Activated T-cell treated with anti-CD3 and anti-CD28 coated beads for 24 hours (primary cell): ENCODE measurements at places on chromosomes 7 and 10.
A peak's percentile ranks its signal among the peaks of the same experiment; 100 is the strongest.

- no peak for DNase-seq
Observed at GRCh38 chr7:42734568-42734967, 177.3 kb downstream of the C7orf25 start.

DNA sequence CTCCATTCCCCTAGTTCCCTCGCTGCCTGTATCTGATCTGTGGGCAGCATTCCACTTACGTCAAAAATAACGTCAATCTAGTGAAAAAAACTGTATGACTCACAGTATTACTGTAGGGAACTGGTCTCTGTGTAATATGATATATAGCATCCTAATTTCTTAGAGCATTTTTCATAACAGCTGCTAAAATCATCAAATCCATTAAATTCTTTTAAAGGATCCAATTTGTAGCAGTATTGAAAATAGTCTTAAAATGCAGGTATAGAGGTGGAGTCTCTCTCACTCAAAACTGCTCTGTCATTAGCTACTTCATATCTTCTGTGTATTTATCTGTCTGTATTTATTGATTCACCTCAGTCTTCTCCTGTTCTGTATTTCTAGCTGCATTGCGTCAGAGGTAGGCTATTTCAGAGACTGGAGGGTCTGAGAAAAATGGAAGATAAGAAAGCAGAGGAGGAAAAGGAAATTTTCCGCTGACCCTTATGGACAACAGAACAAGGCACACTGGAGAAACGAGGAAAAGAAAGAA is 59.9 kb downstream of the PON1 start:
- DNase-seq = no peak

DNA sequence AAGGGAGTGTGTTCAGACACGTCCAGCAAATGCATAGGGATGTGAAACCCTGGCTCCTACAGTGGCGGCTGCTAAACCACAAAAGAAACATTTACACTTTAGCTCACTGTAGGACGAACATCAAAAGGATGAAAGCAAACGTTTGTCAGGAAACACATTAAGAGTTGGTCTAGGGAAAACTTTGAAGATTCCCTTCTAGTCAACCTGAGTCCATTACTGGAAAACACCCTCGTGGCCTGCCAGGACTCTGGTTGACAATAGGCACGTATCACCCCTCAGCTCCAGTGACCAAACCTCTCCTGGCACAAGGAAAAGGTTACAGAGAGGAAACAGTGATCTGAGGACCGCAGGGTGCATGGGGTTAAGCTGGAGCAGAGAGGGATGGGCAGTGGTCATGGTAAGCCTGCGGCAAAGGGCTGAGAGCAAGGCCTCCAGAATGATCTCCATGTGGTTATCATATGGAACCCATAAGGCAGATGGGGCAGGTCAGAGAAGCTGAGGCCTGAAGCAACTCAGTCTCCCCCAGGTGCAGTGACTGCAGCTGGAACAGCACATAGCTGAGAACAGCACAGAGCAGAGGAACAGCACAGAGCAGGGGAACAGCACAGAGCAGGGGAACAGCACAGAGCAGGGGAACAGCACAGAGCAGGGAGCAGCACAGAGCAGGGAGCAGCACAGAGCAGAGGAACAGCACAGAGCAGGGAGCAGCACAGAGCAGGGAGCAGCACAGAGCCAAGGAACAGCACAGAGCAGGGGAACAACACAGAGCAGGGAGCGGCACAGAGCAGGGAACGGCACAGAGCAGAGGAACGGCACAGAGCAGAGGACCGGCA is 49.9 kb downstream of the CHST15 start:
- no peak for DNase-seq

- DNase-seq = no peak
Observed at GRCh38 chr7:133268355-133268754, 15.5 kb downstream of the EXOC4 start.

DNA sequence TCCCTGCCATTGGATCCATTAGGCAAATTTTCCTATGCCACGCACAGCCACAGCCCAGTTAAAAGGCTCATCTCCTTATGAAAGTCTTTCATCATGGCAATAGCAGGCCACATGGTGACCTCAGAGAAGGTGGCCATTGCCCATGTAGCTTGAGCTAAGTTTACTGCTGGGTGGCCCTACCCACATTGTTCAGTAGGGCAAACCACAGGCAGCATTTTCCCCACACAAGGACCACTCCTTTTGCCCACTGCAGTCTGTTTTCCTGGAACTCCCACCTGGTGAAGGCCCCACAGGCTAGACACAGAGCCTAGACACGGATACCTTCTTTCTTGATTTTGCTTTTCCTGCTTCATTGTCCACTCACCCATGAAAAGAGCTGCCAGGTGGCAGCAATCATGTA is 101.5 kb upstream of the NPVF start:
- no peak for DNase-seq

GRCh38 chr7:5143935-5144903 is 45.8 kb upstream of the WIPI2 start:
- peak; percentile 37 for DNase-seq
